Activated T-cell treated with anti-CD3 and anti-CD28 coated beads for 1 hour (primary cell): ENCODE measurements at places on chromosomes 12 and 14.

- no peak for DNase-seq
These were observed 15.8 kb upstream of the ANKRD33 start for GRCh38 chr12:51871918-51872688.

DNA sequence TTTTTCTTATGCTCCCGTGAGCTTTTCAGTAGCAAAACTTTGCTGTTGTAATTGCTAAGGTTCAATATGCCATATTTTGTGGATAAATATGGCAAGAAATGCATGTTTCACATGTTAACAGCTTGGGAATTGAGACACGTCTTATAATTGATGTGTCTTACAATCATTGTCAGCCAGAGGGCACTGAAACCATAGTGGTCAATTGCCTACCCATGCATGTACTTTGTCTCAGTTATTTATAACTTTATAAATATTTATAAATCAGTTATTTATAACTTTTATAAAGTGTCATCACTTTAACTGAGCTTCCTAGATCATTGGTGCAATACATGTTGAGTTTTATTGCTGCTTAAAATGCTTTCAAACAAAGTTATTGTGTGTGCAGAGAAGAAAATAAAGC lies 82.0 kb downstream of the CATSPERB start:
- DNase-seq: peak; percentile 1

DNA sequence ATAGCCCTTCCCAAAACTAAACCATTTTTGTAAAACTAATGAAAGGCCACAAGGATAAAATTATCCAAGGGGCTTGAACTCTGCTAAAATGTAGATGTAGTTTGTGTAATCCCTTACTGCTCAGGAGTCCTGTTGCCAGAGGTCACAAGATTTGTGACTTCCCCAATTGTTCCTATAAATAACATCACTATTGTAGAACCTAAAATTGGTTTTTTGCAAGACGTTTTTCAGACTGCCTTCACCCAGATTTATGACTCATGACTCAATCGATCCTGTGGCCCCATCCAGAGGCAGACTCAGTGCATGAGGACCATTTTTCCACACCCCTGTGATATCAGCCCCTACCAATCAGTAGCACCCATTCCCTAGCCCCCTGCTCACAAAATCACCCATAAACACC lies 61.5 kb upstream of the RASSF8 start:
- no peak for DNase-seq

DNA sequence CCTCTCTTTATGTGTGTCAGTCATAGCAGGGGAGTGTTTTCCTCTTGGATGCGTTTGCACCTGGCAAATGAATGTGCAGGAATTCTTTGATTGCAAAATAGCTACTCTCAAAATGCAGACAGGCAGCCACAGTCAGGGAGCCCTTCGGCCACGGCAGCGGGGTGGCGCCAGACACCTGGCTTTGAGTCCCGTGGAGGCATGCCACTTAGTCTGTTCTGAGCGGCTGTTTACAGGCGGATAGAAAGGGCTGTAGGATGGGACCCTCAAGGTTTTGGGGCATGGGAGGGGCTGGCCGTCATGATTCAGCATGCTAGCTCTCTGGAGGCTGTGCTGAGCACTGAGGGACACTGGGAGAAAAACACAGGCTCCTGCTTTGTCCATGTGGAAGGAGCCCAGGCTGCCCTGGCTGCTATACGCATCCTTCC lies 117.1 kb downstream of the SLC25A47 start:
- DNase-seq: peak; percentile 29

GRCh38 chr14:101187816-101188570 lies 284.5 kb upstream of the RTL1 start:
- DNase-seq: no peak
